ENCODE measurements at places on chromosomes 5 and 9.

GRCh38 chr9:78786794-78787193 is 489.9 kb downstream of the PSAT1 start:
- DNase-seq: no peak

DNA sequence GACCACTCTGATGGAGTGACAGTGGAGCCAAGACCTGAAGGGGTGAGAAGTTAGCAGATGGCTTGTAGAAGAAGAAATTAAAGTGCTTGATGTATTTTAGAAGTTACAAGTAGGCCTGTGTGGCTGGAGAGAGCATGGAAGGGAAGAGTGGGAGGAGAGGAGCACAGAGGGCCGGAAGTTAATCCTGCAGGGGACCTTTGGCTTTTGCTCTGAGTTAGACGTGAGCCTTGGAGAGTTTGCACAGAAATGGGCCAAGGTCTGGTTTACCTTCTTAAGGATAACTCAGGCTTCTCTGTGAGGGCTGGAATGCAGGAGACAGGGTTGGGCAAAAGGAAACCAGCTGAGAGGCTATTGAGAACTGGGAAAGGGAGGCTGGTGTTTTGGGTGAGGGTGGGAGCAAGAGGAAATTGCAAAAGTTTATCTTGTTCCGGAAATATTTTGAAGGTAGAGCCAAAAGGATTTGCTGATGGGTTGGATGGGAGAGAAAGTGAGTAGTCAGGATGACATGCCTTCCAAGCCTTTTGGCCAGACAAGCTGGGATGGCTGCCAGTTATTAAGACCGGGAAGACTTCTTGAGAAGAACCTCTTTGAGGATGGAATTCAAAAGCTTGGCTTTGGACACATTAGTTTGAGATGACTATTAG is 17.5 kb upstream of the F2RL1 start:
- no peak for DNase-seq

DNA sequence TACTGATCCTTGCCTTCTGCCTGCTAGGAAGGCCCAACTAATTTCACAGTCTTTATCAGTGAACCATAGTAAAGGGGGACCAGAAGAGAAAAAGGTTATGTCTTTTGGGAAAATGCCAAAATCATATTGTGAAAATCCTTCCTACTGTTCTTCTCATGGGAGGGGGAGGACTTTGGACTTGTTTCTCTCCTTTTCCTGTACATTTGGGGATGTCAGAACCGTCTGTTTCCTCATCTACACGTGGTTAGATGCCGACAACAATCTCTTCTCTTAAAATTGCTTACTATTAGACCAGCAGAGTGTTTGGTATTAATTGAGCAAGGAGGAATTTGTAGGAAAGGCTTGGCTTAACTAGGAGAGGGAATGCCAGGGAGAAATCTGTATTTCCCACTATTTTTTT is 77.2 kb downstream of the TMC1 start:
- DNase-seq: no peak

DNA sequence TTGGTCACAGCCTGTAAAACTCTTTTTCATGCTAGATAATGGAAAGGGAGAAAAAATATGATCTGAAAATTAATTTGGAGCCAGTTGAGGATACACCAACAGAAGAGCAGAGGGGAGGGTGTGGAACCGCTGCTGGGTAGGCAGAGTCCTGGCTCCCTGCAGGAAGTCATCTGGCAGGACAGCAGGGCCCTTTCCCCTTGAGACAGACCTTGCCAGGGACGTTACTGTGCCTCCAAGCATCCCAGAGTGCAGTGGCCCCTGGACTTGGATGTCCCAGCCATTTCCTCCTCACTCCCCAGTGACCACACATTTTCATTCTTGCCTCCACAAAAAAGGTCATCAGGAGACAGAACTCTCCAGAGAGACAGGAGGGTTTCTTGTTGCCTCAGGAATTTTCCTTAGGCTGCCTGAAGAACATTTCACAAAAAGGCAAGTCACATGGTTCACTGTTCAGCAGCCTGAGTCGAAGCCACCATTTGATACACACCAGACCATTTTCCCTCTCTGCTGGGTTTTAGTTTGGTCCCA is 5.9 kb downstream of the TRPM3 start:
- no peak for DNase-seq

DNA sequence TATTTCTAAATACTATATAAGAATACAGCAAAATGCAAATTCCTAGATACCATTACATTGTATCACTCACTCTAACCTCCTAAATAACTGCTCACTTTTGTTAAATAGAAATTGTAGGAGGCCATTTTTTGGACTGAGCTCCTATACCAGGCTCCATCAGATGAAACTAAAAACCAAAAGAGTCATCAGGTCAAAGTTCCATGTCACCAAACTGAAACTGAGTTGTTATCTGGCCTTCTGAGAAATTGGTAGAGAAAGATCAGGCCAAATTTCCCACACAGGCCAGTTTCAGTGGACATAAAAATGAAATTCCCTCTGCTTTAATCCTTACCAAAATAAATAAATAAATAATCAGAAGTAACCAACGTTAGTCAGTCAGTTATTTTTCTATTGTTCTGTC is 13.8 kb upstream of the SNX2 start:
- no peak for DNase-seq

- no peak for DNase-seq
Observed at GRCh38 chr5:148202531-148203203, at the start of gene SPINK6. TSS of gene SPINK6 (plus strand) at chr5:148203042. CDS start at chr5:148203097, 55 bp downstream.

GRCh38 chr5:51890435-51891116 is 507.3 kb downstream of the ISL1 start:
- DNase-seq: no peak

DNA sequence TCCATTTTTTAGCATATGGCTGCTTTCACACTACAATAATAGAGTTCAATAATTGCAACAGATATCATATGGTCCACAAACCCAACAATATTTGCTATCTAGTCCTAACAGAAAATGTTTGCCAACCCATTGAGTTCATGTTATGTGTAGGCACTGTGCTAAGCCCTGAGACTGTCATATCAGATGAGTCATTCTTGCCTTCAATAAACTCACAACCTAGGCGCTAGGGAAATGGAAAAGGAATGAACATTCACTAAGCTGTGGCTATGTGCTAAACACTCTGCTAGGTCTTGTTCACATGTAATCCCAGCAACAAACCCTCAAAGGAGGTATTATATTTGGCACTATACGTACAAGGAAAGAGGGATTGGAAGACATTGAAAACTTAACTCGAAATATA is 8.4 kb upstream of the TIMD4 start:
- DNase-seq: no peak

DNA sequence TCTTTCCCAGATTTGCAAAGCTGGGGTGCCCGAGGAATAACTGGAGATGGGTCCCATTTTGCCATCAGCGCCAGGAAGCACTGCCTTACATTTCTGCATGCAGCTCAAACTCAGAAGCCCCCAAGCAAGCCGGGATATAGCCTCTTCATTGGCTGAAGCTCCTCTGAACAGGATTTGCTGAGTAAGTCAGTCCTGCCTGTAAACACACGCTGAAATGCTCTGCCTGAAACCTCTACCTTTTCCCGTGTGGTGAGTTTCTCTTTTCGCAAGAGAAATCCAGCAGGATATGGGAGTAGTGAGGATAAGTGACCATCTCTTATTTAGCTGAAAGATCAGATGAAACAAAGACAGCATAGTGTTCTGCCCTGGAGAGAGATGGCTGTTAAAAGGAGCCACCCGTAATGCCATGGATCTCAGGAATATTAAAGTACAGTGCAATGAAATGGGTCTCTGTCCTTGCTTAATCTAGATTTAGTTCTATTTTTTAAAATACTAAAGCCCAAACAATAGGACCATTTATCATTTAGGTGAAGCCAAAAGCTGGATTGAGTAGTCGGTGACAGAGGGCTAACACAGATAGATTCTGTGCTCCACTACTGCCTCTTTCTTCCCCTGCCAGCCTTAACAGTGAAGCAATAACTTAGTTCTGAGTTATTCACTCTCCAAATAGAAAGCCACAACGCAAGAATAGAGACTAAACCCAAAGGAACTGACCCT is 177.5 kb upstream of the PPP2R2B start:
- no peak for DNase-seq

GRCh38 chr9:6931913-6932312 is 174.1 kb downstream of the KDM4C start:
- no peak for DNase-seq

GRCh38 chr5:159912033-159912800 is 4.1 kb upstream of the ADRA1B start:
- no peak for DNase-seq

- DNase-seq: no peak
Observed at GRCh38 chr9:3662671-3663070, 136.9 kb upstream of the RFX3 start.

DNA sequence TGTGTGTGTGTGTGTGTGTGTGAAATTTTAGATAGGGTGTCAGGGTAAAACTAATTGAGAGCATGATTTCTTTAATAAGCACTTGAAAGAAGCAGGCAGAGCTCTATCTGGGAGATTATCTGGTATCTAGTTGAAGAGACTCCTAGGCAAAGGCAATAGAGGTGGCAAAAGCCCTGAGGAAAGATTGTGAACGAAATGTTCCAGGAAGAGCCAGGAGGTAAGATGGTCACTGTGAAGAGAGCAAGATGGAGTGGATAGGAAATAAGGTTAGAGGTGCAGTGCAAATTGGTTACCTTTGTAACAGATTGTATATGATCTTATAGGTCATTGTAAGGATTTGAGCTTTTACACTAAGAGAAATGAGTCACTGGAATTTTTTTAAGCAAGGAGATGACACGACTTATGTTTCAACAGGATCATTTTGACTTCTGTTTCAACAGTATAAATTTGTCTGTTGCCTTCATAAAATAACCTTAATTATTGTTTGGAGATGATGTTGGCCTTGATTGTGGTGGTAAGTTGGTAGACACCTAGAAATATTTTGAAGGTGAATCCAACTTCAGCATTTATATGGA is 239.6 kb downstream of the PARP8 start:
- no peak for DNase-seq

GRCh38 chr5:160534125-160534524 is 112.5 kb downstream of the PTTG1 start:
- DNase-seq: no peak

DNA sequence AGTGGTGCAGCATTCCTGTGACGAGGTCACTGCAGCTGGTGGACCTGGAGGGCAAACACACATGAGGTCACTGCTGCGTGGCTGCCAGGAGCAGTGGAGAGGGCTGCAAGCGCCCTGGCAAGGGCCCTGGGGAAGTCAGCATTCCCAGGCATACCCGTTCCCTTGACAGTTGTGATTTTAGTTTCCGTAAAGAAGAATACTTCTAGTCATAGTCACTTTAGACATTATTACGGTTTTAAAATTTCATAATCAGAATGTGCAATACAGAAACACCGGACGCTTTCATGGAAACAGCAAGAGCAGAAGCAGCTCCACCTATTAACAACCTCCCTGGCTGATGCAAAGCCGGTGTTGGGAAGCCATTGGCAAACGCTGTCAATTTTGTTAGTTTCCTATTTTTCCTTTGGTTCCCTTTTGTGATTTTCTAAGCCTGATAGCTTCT is 129.8 kb downstream of the GADD45G start:
- DNase-seq: no peak

DNA sequence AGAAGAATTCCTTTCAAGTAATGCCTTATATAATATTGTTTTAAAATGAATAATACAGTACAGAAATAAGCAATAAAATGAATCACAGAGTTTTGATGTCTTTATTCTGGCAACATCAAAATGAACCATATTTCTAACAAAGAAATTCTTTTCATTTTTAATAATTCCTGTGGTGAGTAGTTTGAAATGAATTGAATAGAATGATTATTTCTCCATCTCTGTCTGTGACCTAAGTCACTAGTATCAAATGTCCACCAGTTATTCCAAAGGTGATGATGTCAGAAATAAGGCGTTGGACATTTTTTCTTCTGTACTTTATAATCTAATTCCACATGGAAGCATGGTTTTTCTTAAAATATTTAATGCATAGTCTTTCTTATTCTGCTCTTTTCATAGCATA is 106.2 kb downstream of the ADAMTSL1 start:
- DNase-seq: no peak

GRCh38 chr5:55030220-55030619 is 6.2 kb downstream of the GZMK start:
- no peak for DNase-seq

DNA sequence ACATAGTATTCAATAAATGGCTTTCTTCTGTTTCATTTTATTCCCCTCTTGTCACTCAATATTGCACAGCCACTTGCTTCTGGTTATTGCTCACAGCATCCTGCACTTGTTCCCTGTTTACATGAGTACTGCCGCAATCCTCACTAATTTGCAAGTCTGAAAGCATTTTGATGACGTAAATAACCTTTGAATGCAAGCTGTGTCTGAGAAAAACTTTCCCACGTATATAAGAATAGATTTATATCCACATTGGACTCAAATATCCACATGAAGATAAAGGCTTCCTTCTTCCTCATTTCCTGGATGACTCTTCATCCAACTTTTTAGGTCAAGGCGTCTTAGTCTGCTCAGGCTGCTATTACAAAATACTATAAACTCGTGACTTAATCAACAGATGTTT is 88.2 kb upstream of the DAP start:
- no peak for DNase-seq

GRCh38 chr5:141623186-141623585 is 4.4 kb upstream of the DIAPH1 start:
- DNase-seq: no peak

GRCh38 chr5:154395407-154396106 is 50.2 kb upstream of the SAP30L start:
- DNase-seq: no peak

DNA sequence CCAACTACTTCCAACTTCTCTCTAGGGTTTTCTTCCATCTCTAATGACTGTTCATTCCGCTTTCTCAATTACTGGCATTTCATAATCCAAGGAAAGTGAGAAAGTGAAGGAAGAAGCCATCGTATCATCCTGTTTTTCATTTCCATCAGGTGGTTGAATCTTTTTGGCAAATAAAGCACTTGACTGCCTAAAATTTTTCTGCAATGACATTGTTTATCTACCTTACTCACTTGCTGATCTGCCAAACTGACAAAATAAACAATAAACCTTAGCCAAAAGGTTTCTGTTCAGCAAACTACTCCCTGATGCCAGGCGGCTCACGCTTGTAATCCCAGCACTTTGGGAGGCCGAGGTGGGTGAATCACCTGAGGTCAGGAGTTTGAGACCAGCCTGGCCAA is 18.4 kb downstream of the FNBP1 start:
- DNase-seq: no peak

Data from cortex of kidney (tissue), 1 donor.